ENCODE measurements at places on chromosomes 11 and 22. TPM values are rescaled to one million over a fixed set of nuclear protein-coding genes. Genes with fewer than 3 reads are reported as not detected.

SCARF2 gene
- 45.6 TPM for total RNA-seq

FBLN1 gene
- total RNA-seq: 137 TPM

DEFB131B gene
- total RNA-seq: not detected

DNA sequence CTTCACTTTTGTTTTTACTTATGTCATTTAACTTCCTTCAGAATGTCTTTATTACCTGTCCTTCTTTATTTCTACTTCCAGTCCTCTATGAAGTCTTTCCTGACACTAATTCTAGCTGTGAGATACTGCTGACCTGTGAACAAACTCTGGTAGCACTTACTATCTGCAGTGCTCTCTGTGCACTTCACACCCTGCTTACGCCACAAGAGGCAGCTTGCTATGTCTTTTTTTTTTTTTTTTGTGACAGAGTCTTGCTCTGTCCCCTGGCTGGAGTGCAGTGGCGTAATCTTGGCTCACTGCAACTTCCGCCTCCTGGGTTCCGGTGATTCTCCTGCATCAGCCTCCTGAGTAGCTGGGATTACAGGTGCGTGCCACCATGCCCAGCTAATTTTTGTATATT lies 10.7 kb downstream of the STIM1 start:
- H3K4me1 ChIP-seq: peaks cover 23% of the 10 kb centered on the region
- H3K27me3 ChIP-seq: no peaks in the 10 kb centered on the region
- H3K27ac ChIP-seq: peak overlapping the region; percentile 29
- no peak for DNase-seq
- no peaks in the 10 kb centered on the region for H3K36me3 ChIP-seq
- peak overlapping the region; percentile 20 for H3K4me3 ChIP-seq

DNA sequence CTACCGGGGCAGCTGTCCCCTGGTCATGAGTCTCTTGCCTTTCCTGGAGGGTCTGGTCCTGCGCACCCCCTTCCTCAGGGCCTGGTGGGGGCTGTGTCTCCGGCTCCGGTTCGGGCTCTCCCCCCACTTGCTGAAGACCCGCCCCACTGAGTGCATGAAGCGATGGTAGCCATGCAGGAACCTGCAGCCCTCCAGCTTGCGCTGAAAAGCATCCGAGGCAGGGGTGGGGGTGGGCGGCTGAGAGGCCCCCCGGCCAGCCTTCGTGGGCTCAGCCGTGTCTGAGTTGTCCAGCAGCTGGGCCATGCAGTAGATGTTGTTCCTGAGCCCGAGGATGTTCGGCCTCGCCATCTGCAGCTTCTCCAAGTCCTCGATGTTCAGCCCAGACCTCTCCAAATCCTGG lies 2.8 kb downstream of the OSM start:
- no peak overlapping the region for H3K4me3 ChIP-seq
- no peaks in the 10 kb centered on the region for H3K27me3 ChIP-seq
- no peaks in the 10 kb centered on the region for H3K36me3 ChIP-seq

DNA sequence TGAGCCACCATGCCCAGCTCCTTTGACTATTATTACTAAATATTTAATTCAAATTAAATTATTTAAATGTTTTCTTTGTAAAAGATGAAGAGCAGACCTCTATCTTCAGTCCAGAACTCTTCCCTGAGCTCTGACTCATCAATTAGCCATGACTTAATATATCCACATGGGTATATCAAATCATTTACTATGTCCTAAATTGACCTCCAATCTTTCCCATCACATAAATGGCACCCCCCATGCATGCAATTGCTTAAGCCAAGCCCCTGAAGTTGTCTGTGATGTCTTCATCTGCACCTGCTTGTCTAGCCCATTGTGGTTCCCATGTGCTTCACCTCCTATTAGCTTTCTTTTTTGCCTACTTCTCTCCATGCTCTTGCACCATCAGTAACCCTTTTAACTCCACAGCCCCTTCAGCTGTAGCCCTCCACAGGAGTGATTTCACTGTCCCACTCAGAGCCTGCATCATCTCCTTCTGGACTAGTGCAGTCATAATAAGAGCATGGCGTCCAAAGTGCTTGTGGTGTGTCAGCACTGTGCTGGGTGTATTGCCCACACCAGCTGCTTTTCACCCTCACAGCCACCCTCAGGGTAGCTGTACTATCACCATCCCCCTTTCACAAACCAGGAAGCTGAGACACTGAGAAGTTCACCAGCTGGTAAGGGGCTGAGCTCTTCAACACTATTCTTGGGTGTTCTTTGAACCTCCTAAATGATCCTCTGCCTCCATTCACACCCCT lies 11.8 kb upstream of the THY1 start:
- peaks cover 26% of the 10 kb centered on the region for H3K4me1 ChIP-seq
- H3K27me3 ChIP-seq: no peaks in the 10 kb centered on the region
- H3K36me3 ChIP-seq: no peaks in the 10 kb centered on the region
- no peak overlapping the region for H3K4me3 ChIP-seq

DNA sequence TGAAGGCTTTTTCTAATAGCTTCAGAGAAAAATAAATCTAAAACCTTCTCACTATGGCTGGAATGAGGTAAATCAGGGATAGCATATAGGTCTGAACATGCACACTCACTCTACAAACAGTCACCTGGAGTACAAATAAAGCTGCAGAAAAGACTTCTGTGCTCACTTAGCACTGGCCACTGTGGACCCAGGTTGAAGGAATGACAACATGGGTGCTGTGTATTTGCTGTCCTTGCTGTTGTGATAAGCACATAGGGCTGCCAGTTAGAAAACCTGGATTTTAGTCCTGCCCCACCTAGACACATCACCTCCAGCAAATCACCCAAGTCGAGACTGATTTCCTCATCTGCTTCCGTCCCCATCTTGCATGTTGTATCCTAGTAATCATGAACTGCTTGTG lies 51.2 kb downstream of the FZD4 start:
- no peak overlapping the region for H3K27ac ChIP-seq
- H3K4me1 ChIP-seq: no peaks in the 10 kb centered on the region
- no peaks in the 10 kb centered on the region for H3K27me3 ChIP-seq
- no peak overlapping the region for H3K4me3 ChIP-seq
- no peak for DNase-seq

- no peak overlapping the region for H3K27ac ChIP-seq
- no peaks in the 10 kb centered on the region for H3K27me3 ChIP-seq
- no peaks in the 10 kb centered on the region for H3K36me3 ChIP-seq
- DNase-seq: peak; percentile 81
These were observed 22.7 kb upstream of the GRAMD1B start for GRCh38 chr11:123407130-123407995.

DNA sequence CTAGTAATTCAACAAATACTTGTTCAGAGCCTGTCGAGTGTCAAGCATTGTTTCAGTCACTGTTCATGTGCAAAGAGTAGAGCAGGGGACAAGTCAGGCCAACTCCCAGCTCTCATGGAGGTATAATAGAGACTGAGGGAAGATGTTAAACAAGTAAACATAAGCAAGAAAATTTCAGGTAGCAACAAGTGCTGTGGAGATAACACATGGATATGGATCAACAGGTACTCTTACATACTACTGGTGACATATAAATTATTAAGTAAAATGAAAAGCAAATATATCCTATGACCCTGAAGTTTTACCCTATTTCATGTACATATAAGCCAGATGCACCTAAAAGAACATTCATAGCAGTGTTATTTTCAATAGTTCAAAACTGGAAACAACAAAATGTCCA lies 42.7 kb downstream of the SIK2 start:
- no peak overlapping the region for H3K27ac ChIP-seq
- no peak overlapping the region for H3K4me3 ChIP-seq
- peaks cover 4% of the 10 kb centered on the region for H3K4me1 ChIP-seq
- DNase-seq: no peak
